AML-193 (cell line): ENCODE measurements at places on chromosomes 2 and 18.
A peak's percentile ranks its signal among the peaks of the same experiment; 100 is the strongest.

DNA sequence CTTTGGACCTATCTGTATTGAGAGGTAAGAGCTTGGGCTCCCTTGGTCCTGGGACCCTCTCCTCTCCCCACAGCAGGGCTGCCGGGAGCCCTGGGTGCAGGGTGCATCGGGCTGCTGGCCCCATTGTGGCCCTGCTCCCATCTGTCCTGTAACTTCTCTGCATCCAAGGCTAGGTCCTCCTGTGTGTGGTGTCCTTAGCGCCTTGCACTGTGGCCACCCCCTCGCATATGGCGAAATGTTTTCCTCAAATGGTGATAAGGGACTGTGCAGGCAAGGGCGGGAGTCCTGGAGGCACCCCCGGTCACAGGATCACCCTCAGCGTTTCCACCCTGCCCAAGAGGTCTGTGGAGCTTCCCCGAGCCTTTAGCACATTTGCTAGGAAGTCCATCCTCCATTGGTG lies 208.2 kb downstream of the SH3RF3 start:
- no peak for DNase-seq

GRCh38 chr2:208356846-208357574 lies 49.6 kb upstream of the PTH2R start:
- DNase-seq: no peak

DNA sequence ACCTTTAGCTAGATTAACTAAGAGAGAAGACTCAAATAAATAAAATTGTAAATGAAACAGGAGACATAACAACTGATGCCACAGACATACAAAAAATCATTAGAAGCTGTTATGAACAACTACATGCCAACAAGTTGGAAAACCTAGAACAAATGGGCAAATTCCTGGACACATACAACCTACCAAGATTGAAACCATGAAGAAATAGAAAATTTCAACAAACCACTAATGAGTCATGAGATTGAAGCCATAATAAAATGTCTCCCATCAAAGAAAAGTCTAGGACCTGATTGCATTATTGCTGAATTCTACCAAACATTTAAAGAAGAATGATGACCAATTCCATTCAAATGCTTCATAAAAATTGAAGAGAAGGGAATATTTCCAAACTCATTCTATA lies 54.3 kb downstream of the ST3GAL5 start:
- DNase-seq: no peak

DNA sequence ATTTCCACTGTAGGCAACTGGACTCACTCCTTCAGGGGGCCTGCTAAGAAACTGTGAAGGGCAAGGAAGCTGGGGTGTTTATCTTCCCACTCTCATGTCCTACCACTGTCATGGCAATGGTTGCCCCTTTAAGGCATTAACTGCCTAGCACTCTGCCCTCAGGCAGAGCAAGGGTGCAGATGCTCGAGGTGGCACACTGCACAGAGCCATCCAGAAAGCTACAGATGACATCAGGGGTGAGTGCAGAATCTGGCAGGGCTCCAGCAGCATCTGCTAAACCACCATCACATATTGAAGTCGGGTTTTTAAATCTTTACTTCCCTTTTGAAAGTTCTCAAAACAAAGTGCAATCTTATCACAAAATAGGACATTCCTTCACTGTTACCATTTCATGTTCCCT lies 75.4 kb downstream of the RAPGEF4 start:
- no peak for DNase-seq

GRCh38 chr2:6580982-6581381 lies 284.7 kb downstream of the CMPK2 start:
- DNase-seq: no peak

- DNase-seq: no peak
These were observed 116.2 kb downstream of the GATA6 start for GRCh38 chr18:22285361-22286140.

DNA sequence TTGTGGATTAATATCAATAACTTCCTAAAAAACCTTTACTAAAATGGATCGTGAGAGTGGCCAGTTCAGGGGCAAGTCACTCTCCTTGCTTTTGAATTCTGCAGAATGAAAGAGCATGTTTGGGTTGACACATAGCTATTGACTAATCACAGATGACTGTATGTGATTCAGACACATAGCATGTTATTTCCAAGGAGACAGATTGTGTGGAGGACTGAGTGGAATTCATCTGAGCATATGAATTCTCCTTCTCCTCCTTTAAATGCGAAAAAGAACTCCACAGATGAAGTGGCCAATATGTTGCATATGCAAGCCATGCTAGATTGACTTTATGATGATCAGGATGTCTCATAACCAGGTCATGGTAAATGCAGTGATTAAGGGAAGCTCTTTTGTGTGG lies 249.4 kb upstream of the FAM98A start:
- no peak for DNase-seq

- DNase-seq: no peak
These were observed 338.1 kb downstream of the SLC4A3 start for GRCh38 chr2:219965287-219966194.

DNA sequence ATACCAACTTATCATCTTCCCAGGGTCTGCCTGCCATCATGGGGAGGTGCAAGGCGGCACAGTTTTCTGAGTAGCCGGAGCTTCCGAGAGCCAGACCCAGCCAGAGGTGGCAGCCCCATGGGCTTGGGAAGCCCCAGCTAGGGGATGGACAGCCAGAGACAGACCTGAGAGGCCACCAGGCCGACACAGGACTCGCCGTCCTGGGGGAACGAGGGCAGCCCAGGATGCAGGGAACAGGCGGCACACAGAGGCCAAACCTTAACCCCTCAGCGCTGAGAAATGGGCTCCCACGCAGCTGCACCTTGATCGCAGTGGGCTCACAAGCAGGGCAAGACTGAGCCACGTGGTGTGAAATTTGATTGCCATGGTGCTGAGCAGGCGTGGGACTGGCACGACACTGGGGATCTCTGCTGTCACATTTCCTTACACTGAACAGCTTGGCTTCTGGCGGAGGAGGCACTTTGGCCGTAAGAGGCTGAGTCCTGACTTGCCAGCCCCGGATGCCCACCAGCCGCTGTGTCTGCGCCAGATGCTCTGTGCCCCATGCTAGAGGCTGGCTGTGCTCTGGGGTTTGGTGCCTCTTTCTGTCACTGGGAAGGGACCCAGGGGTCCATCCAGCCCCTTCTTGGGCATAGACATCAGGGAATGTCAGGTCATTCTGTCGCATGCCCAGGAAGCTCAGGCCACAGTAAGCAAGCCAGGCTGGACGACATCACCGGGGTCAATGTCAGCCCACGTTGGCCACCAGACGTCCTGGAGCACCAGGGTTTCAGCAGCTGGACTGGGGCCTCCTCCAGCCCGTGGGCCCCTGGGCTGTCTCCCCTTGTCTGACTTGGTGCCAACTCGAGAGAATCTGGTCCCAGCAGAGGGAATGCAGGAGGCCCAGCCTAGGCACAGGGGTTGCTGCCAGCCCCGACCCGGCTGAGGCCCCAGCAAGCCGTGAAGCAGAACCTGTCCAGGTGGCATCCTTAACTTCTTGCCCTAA lies 312.1 kb upstream of the MYT1L start:
- no peak for DNase-seq

DNA sequence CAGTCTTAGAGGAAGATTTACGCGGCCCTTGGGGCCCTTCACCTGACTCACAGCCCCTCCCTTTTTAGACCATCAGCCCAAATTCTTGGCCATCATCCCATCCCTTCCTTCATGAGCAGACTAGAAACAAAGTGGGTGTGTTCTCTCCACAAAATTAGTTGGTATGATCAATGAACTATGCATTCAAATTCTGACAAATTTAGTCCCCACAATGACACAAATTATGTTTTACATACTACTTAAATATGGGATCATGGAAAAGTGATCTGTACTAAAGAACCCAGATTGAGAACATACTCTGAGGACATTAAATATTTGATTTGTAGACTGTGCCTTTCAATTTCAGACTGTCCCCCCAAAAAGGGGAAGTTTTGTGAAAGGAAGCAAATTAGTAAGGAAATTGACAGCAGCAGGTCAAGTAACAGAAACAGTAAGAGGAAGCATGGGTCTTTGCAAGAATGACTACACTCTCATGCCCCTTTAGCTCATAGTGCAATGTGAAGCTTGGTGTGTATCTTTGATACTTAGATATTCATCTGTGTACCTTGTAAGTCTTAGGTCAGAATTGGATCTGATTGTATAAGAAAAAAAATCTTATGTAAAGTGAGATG lies 2.2 kb upstream of the MAPRE2 start:
- DNase-seq: peak; percentile 90

DNA sequence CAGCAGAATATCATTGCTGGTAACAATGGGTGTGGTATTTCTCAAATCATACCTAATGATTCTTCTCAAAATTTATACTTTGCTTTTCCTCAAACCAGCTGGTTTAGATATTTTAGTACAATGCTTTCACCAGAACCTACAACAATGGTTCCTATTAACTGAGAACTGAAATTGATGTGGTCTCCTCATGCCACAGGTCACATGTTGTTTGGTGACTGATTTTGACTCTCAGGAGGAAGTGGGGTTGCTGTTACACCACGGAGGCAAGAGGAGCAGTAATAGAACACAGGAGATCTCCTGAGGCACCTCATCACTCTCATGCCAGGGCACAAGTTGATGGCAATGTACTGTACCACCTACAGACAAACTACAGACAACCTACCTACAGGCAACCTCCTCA lies 3.0 kb upstream of the CEP68 start:
- peak; percentile 70 for DNase-seq

GRCh38 chr2:2574401-2575180 lies 243.5 kb upstream of the MYT1L start:
- DNase-seq: no peak

DNA sequence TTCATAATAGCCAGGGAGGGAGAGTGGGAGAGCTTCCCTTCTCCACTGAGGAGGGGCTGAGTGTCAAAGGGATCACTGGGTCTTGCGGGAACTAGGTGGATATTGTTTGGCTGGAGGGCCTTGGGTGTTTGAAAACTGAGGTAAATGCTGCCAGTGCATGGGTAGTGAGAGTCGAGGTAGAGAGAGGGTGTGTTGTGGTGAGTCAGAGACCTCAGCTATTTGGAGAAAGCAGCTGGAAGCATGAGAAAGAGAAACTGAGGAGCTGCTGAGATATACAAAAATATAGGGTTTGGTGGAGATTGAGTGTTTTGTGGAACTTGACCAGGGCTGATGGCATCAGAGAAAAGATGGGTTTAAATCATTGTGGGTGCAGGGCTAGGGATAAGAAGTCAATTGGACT lies 127.0 kb upstream of the CCDC195 start:
- no peak for DNase-seq

- no peak for DNase-seq
These were observed 387.8 kb downstream of the ZNF521 start for GRCh38 chr18:24964216-24964615.

DNA sequence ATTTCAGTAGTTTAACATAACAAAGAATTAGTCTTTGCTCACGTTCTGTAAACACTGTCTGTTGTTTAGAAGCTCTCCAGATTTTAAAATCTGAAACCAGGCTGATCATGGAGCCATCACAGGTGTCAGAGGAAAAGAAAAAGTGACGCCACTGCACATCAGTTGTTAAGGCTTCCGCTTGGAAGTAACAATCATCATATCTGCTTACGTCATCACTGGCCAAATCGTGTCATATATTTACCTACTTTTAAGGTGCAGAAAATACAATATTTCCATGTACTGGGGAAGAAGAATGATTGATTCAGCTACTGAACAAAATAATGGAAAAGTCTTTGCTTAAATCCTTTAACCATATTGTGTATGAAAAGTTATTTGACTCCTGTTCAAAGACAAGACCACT lies 382.6 kb upstream of the MC4R start:
- no peak for DNase-seq

DNA sequence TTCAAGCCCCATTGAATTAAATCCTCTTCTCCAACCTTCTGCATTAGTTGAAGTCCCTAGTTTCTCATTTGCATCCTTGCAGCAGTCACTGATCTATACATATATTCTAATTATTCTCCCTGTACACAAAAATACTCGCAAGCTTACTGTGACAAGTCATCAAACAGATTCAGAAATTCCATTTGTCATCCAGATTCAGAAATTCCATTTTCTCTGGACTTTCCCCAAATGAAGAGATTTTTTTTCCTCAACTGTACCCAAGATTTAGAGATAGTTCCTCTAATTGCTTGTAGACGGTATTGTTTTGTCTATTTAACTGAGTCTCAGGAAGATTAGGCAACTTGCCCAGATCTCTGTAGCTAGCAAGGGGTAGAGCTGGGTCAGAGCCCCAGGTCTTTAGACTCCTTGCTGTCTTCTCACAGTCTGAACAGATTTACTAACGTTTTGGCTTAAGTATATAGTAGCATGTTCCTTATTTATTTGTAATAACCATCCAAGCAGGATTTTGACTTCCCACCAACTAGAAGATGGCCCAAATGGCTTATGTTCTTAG lies 34.2 kb downstream of the RAB12 start:
- no peak for DNase-seq
